HS-27A (cell line): ENCODE measurements at places on chromosomes 3 and 15.

DNA sequence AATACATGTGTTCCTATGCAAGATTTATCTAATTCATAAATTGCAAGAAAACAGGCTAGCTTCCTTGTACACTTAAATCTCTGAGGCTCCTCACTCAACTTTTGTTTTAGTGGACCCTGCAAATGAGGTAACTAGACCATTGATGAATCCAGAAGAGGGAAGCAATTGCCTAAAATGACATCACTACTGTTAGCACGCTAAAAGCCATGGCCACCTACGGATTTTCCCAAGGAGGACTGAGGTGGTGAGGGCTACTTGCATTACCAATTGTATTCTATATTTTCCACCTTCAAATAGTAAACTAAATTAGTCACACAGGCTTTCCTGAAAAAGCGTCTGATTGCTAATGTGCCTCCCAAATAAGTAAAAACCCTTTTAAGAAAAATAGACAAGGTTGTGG, 140.7 kb downstream of the GADL1 start:
- DNase-seq: no peak

DNA sequence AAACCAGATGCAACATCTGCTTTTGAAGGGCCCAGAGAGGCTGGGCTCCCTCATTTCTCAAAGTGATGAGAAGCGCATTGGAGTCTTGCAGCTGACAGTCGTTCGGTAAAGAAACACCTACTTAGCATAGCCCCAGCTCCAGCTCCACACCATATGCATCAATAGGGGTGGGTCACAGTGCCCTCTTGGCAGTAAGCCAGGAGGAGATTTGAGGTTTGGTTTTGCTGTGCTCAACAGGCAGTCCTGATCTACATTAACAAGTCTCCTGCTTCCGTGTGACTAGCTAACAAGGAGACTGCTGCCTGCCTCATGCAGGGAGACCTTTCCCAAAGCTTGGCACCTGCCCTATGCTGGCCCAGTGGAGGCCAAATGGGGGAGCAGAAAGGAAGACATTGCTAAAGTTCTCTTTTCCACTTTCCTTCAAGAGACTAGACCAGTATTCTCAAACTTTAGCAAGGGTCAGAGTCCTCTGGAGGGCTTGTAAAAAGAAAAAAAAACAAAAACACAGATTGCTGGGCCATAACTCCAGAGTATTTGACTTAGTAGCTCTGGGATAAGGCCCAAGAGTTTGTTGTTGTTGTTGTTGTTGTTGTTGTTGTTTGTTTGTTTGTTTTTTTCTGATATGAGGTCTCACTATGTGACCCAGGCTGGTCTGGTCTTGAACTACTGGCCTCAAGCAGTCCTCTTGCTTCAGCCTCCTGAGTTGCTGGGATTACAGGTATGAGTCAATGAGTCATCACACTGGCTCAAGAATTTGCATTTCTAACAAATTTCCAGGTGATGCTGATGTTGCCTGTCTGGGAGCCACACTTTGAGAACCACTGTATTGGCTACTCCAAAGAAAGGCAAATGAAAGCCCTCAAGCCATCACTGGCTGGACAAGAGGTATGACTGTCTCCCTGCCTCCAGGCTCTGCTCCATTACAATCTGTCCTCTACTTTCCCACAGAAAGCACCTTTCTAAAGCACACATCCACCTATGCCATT, 294.9 kb downstream of the RORA start:
- DNase-seq: peak; percentile 64

DNA sequence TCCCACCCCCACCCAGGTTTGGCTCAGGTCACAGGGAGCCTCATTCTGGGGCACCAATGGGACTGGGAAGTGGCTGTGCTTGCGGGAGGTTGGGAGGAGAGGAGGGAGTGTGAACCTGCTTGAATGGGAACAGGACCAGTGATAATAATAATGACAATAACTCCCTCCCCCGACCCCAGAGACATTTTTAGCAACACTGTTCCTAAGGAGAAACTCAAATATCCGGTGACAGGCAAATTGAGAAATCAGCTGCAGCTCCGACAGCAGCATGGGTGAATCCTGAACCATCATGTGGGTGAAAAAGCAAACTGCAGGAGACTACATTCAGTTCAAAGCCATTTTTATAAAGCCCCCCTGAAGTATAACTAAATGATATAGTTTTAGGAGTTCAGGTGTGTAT, 11.6 kb upstream of the RPL29 start:
- no peak for DNase-seq

- no peak for DNase-seq
Observed at GRCh38 chr3:194265505-194265892, 85.6 kb downstream of the CPN2 start.

- no peak for DNase-seq
Observed at GRCh38 chr3:98560911-98561310, 29.1 kb downstream of the GPR15 start.

DNA sequence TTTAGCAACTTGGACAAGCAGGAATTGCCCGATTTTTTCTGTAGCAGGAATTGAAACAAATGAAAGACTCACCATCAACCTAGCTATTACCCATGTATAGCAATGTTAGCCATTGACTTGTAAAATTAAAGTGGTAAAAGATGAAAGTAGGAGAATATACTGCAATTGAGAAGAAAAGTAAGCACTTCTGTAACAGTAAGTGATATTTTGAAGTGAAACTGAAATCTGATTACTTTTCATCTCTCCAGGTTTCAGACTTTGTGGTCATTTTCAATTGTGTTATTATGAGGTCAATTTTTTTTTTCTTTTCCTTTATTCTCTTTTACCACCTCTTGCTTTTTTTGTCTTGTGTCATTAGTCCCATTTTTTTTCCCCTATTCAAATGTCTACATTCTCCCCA, 1078.2 kb downstream of the ZPLD1 start:
- DNase-seq: no peak

DNA sequence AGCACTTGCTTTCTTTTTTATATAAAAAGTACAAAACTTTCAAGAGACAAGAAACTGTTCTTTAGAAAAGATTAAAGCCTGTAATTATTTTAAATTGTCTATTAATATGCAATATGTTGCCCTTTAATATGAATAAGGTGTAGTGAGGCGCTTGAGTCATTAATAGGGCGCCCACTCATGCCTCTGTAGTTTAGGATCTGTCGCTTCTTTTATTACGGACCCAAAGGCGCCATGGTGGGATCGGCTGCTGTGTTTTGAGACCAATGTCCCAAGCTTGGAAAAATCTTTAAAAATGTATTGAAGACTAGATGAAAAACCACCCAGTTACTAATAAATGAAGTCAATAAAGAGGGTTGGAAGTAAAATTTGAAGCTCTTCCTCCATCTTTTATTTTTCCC, 259.5 kb upstream of the MEIS2 start:
- DNase-seq: no peak

DNA sequence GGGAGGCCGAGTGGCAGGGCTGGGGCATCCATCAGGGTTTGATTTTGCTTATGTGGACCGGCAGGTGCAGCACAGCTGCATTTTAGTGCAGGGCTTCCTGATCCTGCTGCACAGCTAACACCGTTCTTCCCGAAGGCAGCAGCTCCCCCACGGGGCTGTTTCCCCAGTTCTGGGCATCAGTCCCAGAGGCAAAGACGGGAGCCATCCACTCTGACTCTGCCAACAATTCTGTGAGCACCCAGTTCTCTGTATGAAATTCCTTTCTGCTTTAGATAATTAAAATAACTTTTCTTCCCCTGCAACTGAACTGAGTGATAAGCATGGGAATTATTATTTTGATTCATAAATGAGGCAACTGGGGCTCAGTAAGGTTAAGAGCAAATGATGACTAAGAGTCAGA, 262.9 kb upstream of the ATP10A start:
- no peak for DNase-seq

GRCh38 chr3:156171281-156172267, 51.2 kb downstream of the KCNAB1 start:
- DNase-seq: no peak

- DNase-seq: no peak
Observed at GRCh38 chr15:40477642-40478327, 7.0 kb downstream of the CHST14 start.

DNA sequence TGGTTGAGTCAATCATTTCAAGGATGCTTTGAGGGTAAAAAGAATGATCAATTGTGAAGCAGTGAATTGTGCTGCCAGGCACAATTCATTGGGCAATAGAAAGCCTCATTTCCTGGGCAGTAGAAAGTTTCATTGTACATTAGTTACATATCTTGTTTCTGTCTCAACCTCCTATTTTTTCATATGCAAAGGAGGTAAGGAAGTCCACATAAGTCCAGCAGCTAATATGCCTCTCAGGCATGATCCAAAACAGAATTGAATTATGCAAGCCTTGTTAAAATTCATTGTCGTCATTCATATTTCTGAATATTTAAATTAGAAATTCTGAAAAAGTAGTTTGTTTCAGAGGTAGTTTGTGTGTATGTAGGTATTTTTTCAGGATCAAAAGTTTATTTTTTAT, 65.8 kb downstream of the TFRC start:
- no peak for DNase-seq

DNA sequence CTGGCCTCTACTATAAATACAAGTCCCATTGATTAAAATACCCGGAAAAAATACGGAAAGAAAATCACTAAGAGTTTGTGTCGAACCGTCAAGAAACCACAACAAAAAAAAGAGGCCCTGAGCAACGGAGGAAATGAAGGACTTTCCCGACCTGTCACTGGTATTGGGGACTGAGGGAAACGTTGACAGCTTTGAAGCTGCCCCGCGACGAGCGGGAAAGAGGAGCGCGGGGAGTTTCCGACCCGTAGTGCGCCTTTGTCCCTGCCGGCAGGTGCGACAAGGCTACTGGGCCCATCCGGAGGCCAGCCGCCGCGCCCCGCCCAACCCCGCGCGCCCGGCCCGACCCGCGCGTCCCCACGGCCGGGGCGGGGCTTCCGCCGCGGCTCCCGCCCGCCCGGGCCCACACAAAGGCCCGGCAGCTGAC, 416 bp downstream of the PBRM1 start:
- DNase-seq: no peak

DNA sequence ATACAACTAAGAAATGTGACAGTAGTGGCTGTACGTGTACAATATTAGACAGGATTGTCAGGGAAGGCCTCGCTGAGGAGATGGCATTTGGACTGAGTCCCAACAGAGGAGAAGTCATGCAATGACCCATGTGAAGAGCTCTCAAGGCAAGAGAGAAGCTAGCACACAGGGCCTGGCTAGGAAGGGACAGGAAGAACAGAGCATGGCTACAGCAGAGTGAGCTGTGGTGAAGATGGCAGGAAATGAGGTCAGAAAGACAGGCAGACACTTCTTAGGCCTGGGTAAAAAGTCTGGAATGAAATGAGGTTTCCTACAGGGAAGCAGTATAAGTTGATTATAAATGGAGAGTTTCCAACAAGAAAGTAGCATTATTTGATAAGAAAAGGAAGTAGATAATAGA, 33.2 kb upstream of the LEKR1 start:
- DNase-seq: no peak

- no peak for DNase-seq
Observed at GRCh38 chr15:88118035-88118434, 138.5 kb downstream of the NTRK3 start.

GRCh38 chr15:70504299-70504951, 258.9 kb downstream of the UACA start:
- peak; percentile 74 for DNase-seq

DNA sequence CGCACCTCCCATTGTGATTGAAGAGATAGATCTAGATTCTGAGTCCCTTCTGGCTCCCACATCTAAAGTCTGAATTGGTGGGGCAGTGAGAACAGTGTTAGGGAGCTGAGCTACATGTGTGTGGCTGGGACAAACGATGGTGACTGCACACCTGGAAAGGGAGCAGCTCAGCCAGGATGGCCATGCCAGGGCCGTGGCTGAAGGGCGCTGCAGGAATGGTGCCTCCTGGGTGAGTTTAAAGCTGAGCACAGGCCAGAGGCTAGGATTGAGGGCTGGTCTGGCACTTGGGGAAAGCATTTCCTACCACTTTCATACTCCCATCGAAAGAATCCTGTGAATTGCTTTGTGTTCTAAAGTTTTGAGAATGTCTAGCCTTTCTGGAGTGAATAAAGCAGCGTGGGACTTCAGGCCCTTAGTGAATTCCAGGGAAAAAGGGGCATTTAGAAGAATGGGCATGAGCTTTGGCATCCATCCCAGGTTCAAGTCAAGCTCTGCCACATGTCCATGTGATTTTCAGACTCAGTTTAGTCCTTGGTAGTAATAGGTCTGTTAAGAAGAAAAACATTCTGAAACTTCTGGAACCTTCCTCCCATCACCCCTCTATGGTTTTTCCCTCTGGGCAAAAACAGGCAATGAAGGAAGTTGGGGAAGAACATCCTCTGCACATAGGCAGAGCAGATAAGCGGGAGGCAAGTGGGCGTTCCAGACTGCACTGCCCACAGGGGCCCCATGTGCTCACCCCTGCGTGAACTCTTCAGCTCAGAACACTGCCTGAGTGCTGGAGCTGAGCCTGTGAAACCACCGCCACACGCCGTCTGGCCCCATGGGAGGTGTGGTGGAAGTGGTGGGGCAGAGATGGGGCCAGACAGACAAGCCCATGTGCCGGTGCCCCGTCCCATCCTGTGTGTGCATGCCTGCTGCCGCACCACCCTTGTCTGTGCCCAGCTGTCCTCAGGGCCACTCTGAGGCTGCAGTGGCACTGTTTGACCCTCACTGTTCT, 12.9 kb upstream of the CPNE9 start:
- no peak for DNase-seq

DNA sequence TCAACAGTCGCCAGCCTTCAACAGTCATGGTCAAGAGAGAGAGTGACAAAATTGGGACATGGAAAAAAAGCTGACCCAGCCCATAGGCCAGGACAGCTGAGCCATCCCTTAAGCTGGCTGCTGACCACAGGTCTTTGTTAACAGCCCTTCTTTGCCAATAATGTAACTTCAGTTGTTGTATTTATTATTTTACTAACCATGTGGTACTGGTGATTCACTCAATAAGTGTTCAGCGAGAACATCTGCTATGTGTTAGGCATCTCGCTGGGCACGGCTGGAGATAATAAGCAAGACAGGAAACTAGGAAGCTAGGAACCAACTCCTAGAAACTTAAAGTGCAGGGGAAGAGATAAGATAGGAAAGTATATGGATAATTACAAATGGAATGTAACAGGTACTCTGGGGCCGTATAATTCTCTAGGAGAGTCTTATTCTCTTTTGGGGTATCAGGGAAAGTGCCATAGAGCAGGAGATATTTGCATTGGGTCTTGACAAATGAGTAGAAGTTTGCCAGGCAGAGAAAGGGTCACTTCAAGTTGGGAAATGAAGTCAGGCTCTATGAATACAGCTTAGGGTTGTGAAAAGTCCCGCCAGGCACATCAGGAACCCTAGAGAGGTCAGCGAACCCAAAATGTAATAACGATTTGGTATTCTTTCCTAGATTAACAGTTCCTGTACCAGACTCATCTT, 84.0 kb upstream of the TRA2B start:
- DNase-seq: peak; percentile 65

- DNase-seq: peak; percentile 82
Observed at GRCh38 chr3:119304201-119304713, 10.1 kb downstream of the ARHGAP31 start.

DNA sequence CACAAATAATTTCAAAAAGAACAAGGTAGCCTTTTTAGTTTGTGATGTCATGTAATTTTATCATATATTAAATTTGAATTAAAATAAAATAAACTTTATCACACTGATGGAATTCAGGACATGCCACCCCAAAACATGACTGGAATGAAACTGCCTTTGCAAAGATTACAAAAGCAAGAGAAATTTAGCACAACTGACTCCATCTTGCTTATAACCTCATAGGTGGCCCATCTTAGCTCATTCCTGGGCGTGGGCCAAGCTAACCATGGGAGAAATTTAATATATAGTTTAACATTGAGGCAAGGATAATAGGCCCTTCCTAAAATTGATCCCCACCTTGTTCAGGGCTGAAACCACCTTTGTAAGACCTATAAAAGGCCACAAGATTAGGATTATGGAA, 235.6 kb downstream of the ZNF385D start:
- no peak for DNase-seq
